Activated CD4-positive, alpha-beta memory T cell treated with anti-CD3 and anti-CD28 coated beads, Interleukin-2, amount 10 ng/mL, durations not matched to agents 7 days and 5 days (primary cell): ENCODE measurements at places on chromosomes 1 and 21. TPM values are rescaled to one million over a fixed set of nuclear protein-coding genes. Genes with fewer than 3 reads are reported as not detected.

DNA sequence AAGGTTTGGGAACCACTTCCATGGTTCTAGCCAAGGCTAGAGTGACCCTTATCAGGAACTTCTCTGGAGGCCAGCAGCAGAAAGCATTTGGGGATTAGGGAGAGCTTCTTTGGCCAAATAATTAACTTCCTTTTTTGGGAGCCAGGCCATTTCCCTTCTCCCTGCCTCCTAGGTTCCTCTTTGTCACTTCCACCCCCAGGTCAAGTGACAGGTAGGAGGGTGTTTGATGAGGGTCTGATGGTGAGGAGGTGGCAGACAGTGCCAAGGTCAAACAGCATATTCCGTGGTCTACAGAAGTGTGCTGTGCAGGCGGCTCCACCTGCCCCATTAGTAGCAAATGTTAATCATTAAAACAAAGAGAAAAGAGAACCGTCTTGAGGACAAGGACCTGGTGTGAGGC is 1.9 kb upstream of the KCNA10 start:
- DNase-seq: no peak
- no peak overlapping the region for H3K27ac ChIP-seq
- H3K27me3 ChIP-seq: peaks cover 30% of the 10 kb centered on the region
- H3K36me3 ChIP-seq: no peaks in the 10 kb centered on the region
- H3K4me1 ChIP-seq: no peaks in the 10 kb centered on the region
- no peak overlapping the region for H3K4me3 ChIP-seq

The C2CD4D gene
- 3.7 TPM for total RNA-seq

The PUM1 gene
- total RNA-seq: 86.8 TPM

DNA sequence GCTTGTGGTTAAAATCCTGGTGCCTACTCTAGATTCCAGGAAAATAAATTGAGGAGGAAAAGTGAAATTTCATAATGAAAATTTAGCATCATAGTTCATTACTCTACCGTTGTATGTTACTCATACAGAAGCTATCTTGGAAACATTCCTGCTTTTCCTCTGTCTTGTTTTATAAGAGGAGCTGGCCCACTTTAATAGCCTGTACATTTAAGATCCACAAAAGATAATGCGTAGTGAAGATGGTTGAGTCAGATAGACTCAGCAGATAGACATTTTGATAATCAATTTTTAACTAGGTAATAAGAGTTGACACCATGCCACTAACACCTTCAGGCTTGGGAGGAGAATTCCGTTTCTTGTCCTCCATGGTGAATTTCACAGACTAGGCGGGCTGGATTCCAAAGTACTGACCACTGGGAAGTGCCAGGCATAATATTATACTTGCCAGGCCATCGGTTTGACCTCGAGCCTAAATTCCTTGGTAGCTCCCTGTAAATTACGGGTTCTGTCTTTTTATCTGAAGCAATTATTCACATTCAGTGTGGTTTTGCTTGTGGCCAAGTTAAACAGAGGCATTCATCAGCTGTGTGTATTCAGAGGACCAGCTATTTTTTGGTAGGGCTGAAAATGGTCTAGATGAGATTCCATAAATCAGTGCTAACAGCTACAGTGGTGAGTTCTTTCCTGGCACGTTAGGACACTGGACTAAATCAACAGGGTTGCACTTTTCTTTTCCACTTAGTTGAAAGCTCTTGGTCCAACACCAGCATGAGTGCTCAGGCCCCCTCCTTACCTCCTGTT is 111.9 kb upstream of the KAZN start:
- H3K27me3 ChIP-seq: no peaks in the 10 kb centered on the region
- H3K4me3 ChIP-seq: no peak overlapping the region
- no peaks in the 10 kb centered on the region for H3K4me1 ChIP-seq
- H3K36me3 ChIP-seq: no peaks in the 10 kb centered on the region
- no peak for DNase-seq
- H3K27ac ChIP-seq: no peak overlapping the region

The YY1AP1 gene
- 75.2 TPM for total RNA-seq

GRCh38 chr1:184285401-184286087 is 101.3 kb upstream of the C1orf21 start:
- no peaks in the 10 kb centered on the region for H3K36me3 ChIP-seq
- H3K4me1 ChIP-seq: no peaks in the 10 kb centered on the region
- no peaks in the 10 kb centered on the region for H3K27me3 ChIP-seq
- no peak overlapping the region for H3K4me3 ChIP-seq

DNA sequence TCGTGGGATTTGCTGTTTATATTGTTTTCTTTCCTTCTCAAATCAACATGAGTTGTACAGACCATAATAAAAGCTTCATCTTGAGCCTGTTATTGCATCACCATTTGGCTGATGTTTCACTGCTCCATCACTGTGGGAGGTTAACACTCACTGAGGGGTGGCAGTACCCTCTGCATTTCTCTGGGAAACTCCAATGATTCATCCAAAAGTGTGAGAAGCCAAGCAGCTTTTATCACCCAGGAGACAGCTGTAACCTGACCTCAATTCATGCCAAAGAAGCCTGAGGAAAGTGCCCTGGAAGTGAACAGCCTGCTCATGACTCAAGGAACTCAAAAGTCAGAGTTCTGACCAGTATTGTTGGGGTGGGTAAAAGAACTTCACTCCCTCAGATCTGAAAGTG is 84.1 kb downstream of the GPR88 start:
- no peak overlapping the region for H3K27ac ChIP-seq
- no peak overlapping the region for H3K4me3 ChIP-seq

DNA sequence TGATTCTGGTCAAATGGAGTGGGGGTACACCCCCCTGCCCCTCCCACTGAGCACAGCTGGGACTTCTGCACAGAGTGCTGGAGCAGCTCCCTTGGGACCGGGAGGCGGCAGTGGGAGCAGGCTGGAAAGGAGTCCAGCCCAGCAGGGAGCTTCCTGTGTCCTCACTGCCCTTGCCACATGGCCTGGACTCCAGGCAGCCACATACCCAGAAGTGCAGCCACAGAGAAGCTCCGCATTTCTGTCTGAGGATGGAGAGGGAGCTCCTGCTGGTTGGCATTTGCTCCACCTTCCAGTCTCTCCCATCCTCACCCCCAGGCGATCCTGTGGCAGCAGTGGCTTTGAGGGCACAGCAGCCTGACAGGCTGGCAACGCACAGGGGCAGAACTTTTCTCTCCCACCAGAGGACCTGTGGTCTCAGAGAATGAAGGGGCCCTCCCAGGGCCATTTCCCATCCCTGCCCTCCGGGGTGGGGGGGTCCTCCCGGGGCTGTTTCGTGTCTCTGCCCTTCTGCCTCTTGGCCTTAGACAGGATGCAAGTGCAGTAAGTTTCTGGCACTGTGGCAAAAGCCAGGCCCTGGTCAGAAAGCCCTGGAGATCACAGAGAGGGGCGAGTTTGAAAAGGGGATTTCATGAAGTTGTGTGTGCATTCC is 103.6 kb upstream of the COL6A1 start:
- H3K4me1 ChIP-seq: peaks cover 13% of the 10 kb centered on the region
- no peak overlapping the region for H3K4me3 ChIP-seq
- no peak overlapping the region for H3K27ac ChIP-seq
- peaks cover 28% of the 10 kb centered on the region for H3K27me3 ChIP-seq
- H3K36me3 ChIP-seq: no peaks in the 10 kb centered on the region

The CENPF gene
- 135 TPM for total RNA-seq

GRCh38 chr1:39933956-39934941 is 20.7 kb upstream of the MFSD2A start:
- no peak for DNase-seq
- H3K27me3 ChIP-seq: peaks cover 4% of the 10 kb centered on the region
- no peaks in the 10 kb centered on the region for H3K4me1 ChIP-seq
- no peak overlapping the region for H3K27ac ChIP-seq
- H3K36me3 ChIP-seq: no peaks in the 10 kb centered on the region

The ELF3 gene
- 0.30 TPM for total RNA-seq

The ADAMTS4 gene
- total RNA-seq: 0.83 TPM

DNA sequence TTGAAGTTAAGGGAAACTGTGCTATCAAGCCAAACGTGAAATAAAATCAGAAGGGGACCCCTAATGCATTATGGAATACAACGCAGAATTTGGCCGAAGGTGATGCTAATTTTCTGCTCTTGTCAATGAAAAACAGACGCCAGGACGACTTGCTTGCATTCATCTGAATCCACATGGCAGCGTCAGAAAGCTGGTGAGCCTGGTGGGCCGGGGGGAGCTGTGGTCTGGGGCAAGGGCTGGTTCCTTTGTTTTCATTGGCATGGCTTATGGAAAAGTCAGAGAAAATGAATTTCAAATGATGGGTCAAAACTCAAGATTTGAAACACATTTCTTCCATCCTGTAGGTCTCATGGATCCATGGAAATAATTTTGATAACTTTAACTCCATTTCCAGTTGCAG is 86.4 kb upstream of the RUNX1 start:
- no peak overlapping the region for H3K27ac ChIP-seq
- peaks cover 1% of the 10 kb centered on the region for H3K27me3 ChIP-seq
- H3K36me3 ChIP-seq: peaks cover 4% of the 10 kb centered on the region
- no peak for DNase-seq
- H3K4me1 ChIP-seq: peaks cover 12% of the 10 kb centered on the region

The ABCA4 gene
- total RNA-seq: not detected

DNA sequence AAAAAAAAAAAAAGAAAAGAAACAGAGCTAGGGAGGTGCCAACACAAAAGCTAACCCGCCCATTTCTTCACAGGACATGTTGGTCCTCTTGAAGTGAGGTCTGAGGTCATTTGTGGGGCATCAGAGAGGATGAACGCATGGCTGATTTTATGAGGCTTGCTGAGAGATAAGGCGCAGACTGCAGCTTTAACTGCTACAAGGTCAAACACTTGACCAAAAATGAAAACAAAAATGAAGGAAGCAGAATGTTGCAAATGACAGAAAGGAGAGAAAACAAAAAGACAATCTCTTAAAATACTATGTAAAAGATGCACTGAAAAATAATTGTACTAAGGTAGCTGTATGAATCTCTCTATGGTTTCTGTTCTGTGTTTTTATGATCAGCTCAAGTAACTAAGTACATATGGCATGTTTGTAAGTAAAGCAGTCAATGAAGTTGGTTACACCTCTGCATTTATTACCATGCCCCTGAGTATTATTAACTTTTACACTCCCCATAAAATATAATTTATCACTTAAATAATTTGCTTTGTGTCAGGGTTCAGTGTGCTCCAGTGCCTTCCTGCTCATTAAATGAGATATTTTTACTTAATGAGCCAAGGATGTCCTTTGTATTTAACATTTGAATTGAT is 249.1 kb upstream of the NR5A2 start:
- no peaks in the 10 kb centered on the region for H3K4me1 ChIP-seq
- no peak overlapping the region for H3K4me3 ChIP-seq
- no peak for DNase-seq
- H3K27ac ChIP-seq: no peak overlapping the region

DNA sequence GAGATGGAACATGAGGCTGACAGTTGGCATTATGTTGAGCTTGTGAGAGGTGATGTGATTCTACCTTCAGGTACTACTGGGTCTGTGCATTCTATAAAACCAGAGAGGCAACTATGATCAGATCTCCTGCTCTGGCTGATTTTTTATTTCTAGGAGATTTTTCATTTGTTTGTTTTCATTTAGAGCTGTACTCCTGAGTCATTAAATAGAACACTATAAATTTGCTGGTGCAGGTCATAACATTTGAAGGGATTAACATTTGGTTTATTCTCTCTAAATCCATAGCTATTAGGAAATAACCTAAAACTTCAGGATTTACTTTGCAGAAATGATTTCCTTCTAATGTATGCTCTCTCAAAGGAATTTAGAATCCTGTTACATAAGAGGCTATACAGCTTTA is 42.9 kb downstream of the MAGI3 start:
- no peaks in the 10 kb centered on the region for H3K4me1 ChIP-seq
- no peak overlapping the region for H3K27ac ChIP-seq
- H3K36me3 ChIP-seq: no peaks in the 10 kb centered on the region
- no peak for DNase-seq
- no peaks in the 10 kb centered on the region for H3K27me3 ChIP-seq
- no peak overlapping the region for H3K4me3 ChIP-seq

The AZIN2 gene
- 4.5 TPM for total RNA-seq

The LCE1B gene
- not detected for total RNA-seq

The ARHGAP29 gene
- total RNA-seq: 0.05 TPM

The HFM1 gene
- not detected for total RNA-seq

- H3K4me1 ChIP-seq: no peaks in the 10 kb centered on the region
- no peaks in the 10 kb centered on the region for H3K27me3 ChIP-seq
- H3K4me3 ChIP-seq: no peak overlapping the region
- H3K36me3 ChIP-seq: peaks cover 6% of the 10 kb centered on the region
- no peak overlapping the region for H3K27ac ChIP-seq
- DNase-seq: no peak
Observed at GRCh38 chr1:9600861-9601834, 12.4 kb downstream of the TMEM201 start.

The INKA2 gene
- 2.4 TPM for total RNA-seq

The CFHR1 gene
- total RNA-seq: not detected

DNA sequence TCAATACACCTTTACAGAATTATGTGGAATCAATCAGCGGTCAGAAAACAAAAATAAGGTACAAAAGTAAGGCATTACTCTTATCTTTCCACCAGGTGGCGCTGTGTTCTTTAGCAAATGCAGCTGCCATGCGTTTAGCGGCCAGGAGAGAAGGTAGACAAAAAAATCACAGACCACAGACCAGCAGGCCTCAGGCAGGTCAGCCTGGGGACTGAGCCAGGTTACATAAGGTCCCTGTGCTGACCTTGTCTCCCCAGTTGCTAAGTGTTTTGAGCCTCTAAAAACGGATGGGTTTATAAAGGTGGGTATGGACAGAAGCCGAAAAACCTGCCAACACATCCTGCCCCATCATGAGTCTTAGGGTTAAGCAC is 2.8 kb downstream of the RGS16 start:
- peak; percentile 71 for DNase-seq
- peaks cover 8% of the 10 kb centered on the region for H3K27me3 ChIP-seq
- no peak overlapping the region for H3K4me3 ChIP-seq
- H3K27ac ChIP-seq: no peak overlapping the region
- H3K36me3 ChIP-seq: peaks cover 12% of the 10 kb centered on the region

The NLRP3 gene
- 0.40 TPM for total RNA-seq

The CD84 gene
- total RNA-seq: 21.6 TPM

The SLC6A17 gene
- total RNA-seq: not detected

The HHIPL2 gene
- 0.10 TPM for total RNA-seq

DNA sequence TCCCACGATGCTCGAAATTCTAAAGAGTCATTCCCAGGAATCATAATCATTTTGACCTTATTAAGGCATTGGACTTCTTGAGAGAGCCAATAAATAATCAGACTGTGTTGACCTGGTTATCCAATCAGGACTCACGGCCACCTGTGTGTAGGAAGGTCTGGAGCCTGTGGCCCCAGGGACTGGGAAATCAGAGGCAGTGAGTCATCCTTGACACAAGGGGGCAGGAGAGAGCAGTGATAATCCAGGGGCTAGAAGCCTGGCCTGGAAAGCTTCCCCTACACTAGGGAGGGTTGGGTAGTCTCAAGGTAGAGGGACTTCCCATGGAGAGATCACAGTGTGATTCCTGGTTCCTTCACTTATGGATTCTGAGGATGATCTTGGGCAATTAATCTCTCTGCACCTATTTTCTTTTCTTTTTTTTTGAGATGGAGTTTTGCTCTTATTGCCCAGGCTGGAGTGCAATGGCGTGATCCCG is 4.7 kb downstream of the MR1 start:
- H3K27me3 ChIP-seq: no peaks in the 10 kb centered on the region
- H3K4me1 ChIP-seq: peaks cover 70% of the 10 kb centered on the region
- H3K27ac ChIP-seq: no peak overlapping the region
- DNase-seq: peak; percentile 70

GRCh38 chr1:163205513-163205912 is 2.8 kb upstream of the RGS5 start:
- H3K27ac ChIP-seq: no peak overlapping the region
- H3K27me3 ChIP-seq: no peaks in the 10 kb centered on the region
- H3K4me3 ChIP-seq: no peak overlapping the region
- DNase-seq: no peak
- no peaks in the 10 kb centered on the region for H3K36me3 ChIP-seq
- H3K4me1 ChIP-seq: no peaks in the 10 kb centered on the region

The CNKSR1 gene
- total RNA-seq: 5.3 TPM

The TTLL10 gene
- total RNA-seq: not detected
